ENCODE measurements at places on chromosomes 4 and X.

DNA sequence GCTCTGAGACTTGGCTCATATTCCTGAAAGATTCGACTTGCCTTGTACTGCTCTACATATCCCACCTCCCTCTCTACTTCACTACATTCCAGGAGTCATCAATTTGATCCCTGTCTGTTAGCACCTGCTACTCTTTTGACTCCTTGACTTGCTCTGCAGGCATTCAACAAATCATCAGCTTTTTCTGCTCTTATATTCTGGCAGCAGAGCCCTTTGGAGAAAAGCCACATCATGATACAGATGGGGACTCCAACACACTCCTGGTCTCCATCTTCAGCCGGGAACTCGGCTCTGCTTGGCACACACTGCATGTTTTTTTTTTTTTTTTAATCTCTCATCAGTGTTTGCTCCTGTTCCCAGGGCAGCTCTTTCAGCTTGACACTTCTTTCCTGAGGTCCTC, 293.2 kb upstream of the LCORL start:
- peaks cover 9% of the 10 kb centered on the region for H3K4me1 ChIP-seq
- H3K4me3 ChIP-seq, result no peak overlapping the region
- H3K36me3 ChIP-seq, result no peaks in the 10 kb centered on the region
- no peaks in the 10 kb centered on the region for H3K27me3 ChIP-seq
- no peak for DNase-seq
- no peak overlapping the region for H3K27ac ChIP-seq

DNA sequence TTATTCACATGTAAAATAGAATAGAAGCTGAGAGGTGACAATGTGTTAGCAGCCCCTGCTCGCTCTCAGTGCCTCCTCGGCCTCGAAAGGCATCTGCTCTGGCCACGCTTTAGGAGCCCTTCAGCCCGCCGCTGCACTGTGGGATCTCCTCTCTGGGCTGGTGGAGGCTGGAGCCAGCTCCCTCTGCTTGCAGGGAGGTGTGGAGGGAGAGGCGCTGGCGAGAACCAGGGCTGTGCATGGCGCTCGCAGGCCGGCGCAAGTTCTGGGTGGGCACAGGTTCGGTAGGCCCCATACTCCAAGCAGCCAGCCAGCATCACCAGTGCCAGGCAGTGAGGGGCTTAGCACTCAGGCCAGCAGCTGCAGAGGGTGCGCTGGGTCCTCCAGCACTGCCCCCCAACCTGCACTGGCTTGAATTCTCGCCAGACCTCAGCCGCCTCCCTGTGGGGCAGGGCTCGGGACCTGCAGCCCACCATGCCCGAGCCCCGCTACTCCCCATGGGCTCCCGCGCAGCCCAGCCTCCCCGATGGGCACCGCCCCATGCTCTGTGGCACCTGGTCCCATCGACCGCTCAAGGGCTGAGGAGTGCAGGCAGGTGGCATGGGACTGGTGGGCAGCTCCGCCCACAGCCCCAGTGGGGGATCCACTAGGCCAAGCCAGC, 1346.7 kb upstream of the IGFBP7 start:
- no peak overlapping the region for H3K4me3 ChIP-seq
- no peaks in the 10 kb centered on the region for H3K36me3 ChIP-seq
- H3K27ac ChIP-seq, result no peak overlapping the region
- no peaks in the 10 kb centered on the region for H3K4me1 ChIP-seq
- no peak for DNase-seq

DNA sequence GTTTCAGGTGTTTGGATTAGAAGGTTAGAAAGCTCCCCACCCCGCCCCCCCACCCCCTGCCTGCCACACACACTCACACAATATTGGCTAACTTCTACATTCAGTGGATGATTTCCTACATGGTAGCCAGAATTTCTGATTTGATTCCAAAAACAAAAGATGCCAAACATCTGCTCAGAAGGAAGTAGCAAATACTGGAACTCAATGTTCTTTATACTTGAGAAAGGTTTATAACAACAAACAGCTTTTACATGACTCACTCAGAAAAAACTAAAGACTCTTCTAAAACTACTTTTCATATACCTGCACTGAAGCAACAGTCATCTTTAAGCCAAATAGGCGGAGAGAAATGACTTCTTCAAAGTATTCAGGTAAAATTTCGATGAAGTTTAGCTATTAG, 750.5 kb upstream of the POU3F4 start:
- H3K36me3 ChIP-seq, result no peaks in the 10 kb centered on the region

DNA sequence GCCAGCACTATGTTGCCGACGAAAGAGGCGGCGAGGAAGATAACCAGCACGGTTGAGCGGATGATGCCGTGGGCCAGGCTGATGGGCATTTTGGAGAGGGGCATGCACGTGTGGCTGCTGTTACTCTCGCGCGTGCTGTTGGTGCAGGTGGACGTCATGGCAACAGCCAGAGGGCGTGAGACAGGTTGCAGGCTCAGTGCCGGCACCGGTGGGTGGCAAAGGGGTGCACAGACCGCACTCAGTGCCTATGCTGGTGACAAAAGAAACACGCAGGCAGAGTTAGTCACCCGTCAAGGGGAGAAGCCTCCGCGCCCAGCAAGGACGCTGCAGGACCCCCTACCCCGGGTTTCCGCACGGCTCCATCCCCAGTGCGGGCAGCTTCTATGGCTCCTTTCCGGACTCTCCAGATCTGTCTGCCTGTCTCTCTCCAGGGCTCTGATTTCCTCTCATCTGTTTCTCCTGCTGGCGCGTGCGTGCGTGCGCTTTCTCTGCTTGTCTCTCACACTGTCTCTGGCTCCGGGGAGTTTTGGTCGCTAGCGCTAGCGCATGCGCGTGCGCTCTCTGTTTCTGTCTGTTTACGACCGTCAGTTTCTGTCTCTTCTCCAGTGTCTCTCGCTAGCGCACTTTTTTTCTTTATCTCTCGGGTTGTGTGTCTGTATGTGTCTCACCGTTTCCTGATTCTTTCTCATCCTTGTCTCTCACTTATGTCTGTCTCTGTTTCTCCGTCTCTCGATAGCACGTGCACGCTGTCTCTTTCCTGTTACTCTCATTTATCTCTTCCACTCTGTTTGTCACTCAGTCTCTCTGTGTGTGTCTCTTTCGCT, 2.1 kb downstream of the GPR101 start:
- H3K4me1 ChIP-seq, result peaks cover 5% of the 10 kb centered on the region
- DNase-seq, result peak; percentile 7
- H3K27ac ChIP-seq, result no peak overlapping the region

DNA sequence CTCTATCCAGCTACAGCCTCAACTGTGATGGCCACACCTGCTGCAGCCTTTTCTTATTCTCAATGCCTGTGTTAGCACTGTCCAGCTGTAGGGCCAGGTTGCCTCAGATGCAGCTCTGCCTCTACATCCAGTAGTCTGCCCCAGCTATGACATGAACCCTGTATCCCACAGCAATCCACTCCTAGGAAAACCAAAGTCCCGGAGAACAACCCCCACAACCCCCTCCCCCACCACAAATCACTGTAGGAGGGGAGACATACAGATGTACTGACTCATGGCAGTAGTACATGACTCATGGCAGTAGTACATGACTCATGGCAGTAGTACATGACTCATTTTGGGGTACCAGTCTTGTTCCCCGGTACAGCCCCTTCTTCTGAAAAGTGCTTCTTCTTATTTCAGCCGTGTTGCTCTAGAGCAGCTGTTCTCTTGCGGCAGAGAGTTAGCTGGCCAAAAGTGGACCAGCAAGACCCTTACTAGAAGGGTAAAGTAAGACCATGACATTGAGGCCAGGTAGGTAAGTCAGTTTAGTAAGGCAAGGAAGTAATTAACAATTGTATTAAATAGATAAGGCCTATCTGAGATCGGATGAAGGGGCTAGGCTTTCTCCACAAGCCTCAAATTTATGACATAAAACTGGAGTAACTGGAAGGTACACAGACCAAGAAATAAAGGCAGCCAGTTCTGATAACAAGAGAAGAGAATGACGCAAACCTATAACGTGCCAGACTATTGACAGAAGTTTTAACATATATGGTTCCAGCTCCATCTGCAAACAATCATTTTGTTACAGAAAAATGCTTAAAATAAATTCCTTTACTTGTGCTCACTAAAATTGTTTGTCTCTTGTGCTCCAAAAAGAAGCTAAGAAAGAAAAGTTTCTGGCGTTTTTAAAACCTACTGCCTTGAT, 221.4 kb downstream of the TACR3 start:
- H3K27ac ChIP-seq, result no peak overlapping the region
- no peak overlapping the region for H3K4me3 ChIP-seq
- H3K27me3 ChIP-seq, result no peaks in the 10 kb centered on the region
- peak; percentile 10 for DNase-seq

DNA sequence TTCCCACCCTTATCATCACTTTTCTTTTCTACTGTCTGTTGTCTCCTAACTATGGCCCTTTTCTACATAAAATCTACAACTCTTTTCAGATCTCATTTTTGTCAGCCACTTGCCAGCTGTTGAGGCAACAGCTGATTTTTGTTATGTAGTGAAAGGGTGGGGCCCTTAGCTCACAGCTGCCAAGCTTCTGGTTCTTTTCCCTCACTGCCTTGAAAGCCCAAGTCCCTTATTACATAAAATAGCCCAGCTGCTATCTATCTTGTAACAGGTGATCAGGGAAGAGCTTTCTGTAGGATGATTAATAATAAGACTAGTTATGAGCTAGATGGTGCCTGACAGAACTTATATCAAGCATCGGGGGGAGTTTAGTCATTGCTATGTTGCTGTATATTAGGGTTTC, 45.9 kb downstream of the ADGRL3 start:
- no peak for DNase-seq
- no peaks in the 10 kb centered on the region for H3K27me3 ChIP-seq
- no peaks in the 10 kb centered on the region for H3K4me1 ChIP-seq
- no peaks in the 10 kb centered on the region for H3K36me3 ChIP-seq
- H3K4me3 ChIP-seq, result no peak overlapping the region

- no peak overlapping the region for H3K4me3 ChIP-seq
- H3K4me1 ChIP-seq, result peaks cover 53% of the 10 kb centered on the region
- H3K36me3 ChIP-seq, result no peaks in the 10 kb centered on the region
- no peaks in the 10 kb centered on the region for H3K27me3 ChIP-seq
- DNase-seq, result peak; percentile 46
- H3K27ac ChIP-seq, result peak overlapping the region; percentile 15
Measured at GRCh38 chrX:100654261-100654660, 10.3 kb downstream of the SRPX2 start.

DNA sequence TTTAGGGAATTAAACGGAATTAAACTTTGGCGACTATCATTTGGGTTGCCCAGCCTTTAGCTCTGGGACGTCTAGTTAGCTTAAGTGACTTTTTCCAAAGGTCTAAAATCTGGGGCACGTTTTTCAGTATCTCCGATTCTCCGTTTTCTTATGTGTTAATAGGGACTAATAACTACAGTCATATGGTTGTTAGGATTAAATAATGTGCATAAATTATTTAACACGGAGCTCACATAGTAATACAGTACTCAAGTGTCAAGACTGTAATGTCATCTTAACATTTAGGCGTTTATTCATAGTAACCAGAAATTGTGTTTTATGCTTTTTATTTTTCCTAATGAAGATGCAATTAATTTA, 466 bp upstream of the CCNA2 start:
- no peak for DNase-seq
- H3K36me3 ChIP-seq, result peaks cover 8% of the 10 kb centered on the region
- H3K27me3 ChIP-seq, result no peaks in the 10 kb centered on the region
- peak overlapping the region; percentile 96 for H3K4me3 ChIP-seq

GRCh38 chrX:19702856-19703255, 184.5 kb downstream of the SH3KBP1 start:
- H3K4me1 ChIP-seq, result peaks cover 16% of the 10 kb centered on the region
- H3K4me3 ChIP-seq, result no peak overlapping the region
- no peaks in the 10 kb centered on the region for H3K27me3 ChIP-seq

GRCh38 chr4:14912426-14912825, 89.9 kb upstream of the CPEB2 start:
- no peak overlapping the region for H3K27ac ChIP-seq
- H3K36me3 ChIP-seq, result no peaks in the 10 kb centered on the region
- no peak overlapping the region for H3K4me3 ChIP-seq
- H3K4me1 ChIP-seq, result peaks cover 3% of the 10 kb centered on the region

DNA sequence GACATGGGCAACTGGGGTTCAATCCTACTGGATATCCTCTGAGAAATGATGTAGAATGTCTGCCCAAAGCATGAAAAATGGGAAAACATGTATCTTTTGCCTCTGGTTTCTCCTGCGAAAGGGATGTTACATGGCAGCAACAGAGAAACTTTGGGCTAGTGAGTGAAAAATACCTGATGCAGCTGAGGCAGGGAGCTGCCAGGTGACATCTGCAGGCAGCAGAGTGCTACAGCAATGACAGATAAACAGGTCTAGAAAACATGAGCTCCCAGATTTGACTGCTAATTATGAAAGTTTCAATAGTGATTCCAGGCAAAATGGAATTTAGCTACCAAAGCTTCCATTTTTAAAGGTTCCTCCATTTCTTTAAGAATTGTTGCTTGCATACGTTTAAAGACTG, 4.8 kb upstream of the CXCL1 start:
- H3K4me3 ChIP-seq, result no peak overlapping the region
- peak; percentile 18 for DNase-seq
- peaks cover 8% of the 10 kb centered on the region for H3K4me1 ChIP-seq
- no peak overlapping the region for H3K27ac ChIP-seq
- H3K27me3 ChIP-seq, result no peaks in the 10 kb centered on the region

DNA sequence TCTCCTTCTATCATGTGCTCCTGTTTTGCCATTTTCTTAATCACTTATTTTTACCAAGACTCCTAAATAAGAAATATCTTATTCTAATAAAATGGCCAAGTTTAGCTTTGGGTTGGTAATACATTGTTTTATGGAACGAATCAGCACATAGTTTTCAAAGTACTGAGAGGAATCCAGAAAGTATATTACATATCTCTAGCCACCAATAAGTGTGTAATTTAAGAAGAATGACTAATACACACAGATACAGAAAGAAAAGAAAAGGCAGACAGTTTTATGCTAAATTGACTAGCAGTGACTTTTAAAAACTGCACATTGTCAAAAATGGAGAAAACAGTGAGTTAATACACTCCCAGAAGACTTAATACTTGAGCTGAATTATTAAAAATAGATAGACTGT, 167.0 kb upstream of the IL15 start:
- no peaks in the 10 kb centered on the region for H3K36me3 ChIP-seq
- H3K4me1 ChIP-seq, result no peaks in the 10 kb centered on the region
- no peak overlapping the region for H3K4me3 ChIP-seq
- H3K27me3 ChIP-seq, result no peaks in the 10 kb centered on the region
- no peak overlapping the region for H3K27ac ChIP-seq

GRCh38 chr4:2077537-2078460, 18.7 kb downstream of the NAT8L start:
- no peak for DNase-seq
- no peaks in the 10 kb centered on the region for H3K27me3 ChIP-seq
- H3K4me1 ChIP-seq, result no peaks in the 10 kb centered on the region
- no peak overlapping the region for H3K4me3 ChIP-seq
- no peaks in the 10 kb centered on the region for H3K36me3 ChIP-seq

- H3K4me1 ChIP-seq, result no peaks in the 10 kb centered on the region
- H3K4me3 ChIP-seq, result no peak overlapping the region
- no peaks in the 10 kb centered on the region for H3K36me3 ChIP-seq
- H3K27ac ChIP-seq, result no peak overlapping the region
- no peak for DNase-seq
Measured at GRCh38 chrX:109889289-109890006, 113.5 kb upstream of the TMEM164 start.
